Stimulated activated CD8-positive, alpha-beta memory T cell treated with anti-CD3 and anti-CD28 coated beads, Interleukin-2, amount 100 ng/mL, for 1 hour (primary cell): ENCODE measurements at places on chromosomes 1 and 21.

DNA sequence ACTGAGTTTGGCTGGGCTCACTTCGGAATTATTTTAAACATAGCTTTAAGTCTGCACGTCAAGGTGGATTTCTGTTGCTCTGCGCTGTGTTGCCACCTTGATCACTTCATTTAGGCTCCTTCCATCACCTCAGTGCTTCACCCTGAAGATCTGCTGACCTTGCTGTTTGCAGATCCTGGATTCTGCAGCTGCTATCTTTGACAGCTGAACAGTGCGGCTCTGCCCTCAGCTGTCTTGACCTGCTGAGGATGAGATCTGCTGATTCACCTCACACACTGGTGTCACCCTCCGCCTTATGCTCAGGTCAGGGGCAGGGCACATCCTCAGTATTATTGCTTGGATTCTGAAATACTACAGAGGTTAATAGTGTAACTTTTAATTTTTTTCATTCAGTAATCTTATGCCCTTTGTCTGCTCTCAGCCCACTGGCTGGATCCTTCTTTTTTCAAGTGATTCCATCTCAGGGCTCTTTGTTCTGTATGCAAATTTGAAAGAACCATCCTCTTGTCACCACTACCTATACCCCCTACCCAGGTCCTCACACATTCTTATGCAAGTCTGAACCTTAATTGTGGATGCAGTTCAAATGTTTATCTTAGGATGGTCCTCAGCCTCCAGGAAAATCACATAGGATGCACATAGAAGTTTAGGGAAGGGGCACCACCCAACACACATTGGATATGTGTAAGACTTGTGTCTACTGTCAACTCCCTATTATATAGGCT, 364.0 kb downstream of the OLFM3 start:
- DNase-seq = no peak

DNA sequence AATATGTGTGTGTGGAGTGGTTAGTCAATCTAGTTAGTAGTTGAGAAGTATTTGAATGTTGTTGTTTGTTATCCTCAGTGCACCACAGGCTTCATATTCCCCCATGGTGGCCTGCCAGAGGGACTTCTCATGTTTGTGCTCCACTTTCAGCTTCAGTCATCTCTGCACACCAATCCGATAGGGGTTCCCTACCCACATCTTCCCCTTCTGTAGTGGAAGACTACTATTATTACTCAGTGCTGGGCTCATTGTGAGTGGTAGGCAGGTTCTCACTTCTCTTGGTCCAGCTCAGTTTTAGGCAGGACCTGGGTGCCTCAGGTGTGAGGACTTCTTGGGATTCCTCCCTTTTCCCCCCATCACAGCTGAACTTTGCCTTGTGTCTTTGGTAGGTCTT, 14.2 kb downstream of the MT1HL1 start:
- DNase-seq = no peak

DNA sequence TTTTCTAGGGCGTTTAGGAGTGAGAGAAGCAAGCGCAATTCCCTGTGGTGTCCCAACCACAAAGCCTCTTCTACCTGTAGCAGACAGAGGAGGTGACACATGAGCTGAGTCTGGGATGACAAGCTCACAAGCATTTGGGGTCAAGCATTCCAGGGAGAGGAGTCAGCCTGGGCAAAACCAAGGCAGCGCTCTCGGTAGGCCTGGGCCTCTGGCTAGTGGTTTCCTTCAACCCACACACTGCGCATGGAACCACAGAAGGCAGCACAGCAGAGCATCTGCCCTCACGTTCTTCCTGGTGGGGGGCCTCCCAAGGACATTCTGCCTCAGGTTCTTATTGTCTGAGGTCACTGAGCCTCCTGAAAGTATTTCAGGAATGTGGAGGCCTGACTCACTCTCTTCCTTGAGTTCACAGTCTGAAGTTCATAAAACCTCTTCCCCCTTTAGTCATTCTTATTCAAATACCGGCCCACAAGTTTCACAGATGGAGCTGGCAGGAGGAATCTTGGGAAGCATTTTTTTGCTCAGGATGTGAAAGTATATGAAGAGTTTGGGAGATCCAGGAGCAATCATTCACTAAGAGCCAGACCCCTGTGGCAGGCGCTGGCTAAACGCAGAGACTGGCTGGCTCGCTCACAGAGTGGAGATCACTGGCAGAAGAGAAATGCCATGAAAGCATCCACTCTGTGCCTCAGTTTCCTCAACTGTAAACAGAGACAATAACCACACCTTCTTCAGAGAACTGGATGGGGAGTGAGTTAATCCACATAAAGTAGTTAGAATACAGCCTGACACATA, 26.8 kb downstream of the CCN1 start:
- DNase-seq = no peak

GRCh38 chr1:203556047-203556851, 62.3 kb downstream of the OPTC start:
- no peak for DNase-seq

DNA sequence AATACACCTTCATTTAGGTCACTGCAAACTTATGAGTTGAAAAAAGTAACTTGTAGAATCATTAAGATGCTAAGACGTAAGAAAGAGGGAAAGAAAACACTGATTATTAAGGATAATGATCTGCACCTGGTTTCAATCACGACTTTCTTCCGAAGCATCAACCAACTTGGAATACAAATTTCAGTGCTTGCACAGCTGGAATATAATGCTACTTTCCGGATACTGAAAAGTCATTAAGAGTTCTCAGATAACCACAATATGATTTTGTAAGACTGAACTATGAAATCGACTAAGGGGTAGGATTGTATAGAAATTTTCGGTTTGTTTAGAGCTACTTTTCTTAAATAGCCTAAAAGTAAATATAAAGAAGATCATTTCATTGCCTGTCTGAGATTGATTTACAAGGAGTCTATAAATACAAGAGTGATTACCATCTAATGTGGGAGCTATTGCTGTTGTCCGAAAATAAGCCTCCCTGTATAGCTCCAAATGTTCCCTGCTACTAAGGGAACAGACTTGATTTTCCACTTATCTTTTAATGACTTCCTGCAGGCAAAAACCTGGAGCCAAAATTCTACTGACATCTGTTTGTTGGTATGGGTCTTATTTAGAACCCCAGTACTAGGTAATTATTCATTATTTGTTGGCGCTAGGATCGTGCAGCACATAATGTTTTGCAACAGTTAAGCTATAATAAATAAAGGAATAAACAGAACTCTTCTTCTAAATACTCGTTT, 673.3 kb downstream of the KCNT2 start:
- no peak for DNase-seq

DNA sequence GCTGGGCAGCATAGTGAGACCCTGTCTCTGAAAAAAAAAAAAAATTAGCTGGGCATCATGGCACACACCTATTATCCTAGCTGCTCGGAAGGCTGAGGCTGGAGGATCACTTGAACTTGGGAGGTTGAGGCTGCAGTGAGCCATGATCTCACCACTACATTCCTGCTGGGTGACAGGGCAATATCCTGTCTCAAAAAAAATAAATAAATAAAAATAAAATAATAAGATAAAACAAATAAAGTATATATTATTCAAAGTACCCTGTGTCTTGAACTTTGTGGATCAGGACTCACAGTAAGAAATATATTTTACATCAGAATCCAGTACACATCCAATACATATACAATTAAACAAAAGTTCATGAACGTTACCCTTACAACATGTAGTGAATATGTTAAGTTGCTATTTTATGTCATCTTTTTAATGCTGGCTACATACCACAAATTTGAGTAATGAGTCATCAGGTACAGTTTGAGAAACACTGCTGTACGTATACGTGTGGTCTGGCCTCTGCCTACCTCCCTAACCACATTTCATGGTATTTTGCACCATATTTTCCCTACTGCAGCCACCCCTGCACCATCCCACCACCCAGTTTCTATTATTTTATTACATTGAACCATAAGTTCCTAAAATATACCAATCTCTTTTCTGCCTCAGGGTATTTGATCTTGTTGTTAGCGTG, 4.4 kb downstream of the NME7 start:
- DNase-seq = no peak

GRCh38 chr21:33901412-33902288, 14.0 kb downstream of the ATP5PO start:
- DNase-seq = no peak

- DNase-seq = no peak
Measured at GRCh38 chr1:175317309-175317708, 124.7 kb upstream of the KIAA0040 start.

GRCh38 chr1:198664068-198664788, 25.4 kb downstream of the PTPRC start:
- no peak for DNase-seq

DNA sequence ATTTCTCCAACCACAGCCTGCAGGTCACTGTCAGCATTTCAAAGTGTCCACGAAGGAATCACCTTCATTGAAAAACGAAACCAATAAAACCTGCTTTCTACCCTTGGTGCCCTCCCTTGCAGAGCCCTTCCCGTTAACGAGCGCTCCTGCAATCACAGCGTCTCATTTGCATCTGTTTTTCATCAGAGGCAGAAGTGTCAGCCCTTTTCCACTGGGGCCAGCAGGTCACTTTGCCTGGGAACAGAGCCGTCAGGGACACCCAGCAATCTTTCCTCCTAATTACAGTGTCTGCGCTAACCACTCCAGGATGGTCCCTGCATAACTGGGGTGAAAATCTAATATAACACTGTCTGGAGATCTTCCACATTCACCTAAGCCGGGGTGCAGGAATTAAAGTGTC, 85.3 kb downstream of the PSMG1 start:
- DNase-seq = no peak

DNA sequence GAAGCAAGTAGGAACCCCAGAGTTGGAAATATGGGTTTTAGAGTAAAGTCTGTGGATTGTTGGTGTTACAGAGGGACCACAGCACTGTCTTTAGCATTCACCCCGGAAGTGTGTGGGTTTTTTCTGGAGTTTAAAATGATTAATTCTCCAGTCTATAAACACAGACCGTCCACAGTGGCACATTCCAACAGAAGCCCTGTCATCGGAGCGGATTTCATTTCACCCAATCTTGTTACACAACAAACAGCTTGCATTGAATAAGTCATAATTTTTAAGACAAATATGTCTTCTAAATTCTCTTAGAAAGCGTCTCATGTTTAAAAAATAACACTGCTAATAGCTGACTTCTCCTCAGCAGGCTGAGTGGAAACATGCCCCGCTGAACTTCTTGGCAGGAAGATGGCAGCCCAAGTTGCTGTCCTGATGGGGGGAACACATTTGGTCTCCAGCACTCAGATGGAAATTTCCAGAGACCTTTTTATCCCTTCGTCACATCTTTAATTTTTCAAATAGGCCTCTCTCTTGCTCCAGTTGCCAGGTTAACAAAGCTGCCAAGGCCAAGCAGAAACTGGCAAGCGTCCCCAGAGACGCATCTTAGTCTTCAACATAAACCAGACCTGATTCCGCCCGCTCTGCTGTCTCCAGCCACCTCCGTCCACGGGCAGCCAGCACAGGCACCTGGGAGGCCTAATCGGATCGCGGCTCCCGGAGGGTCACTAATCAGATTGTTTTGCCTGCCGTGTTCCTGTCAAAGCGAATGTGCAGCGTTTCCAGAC, 28.8 kb upstream of the SLC19A1 start:
- DNase-seq = no peak
